Kidney capillary endothelial cell (primary cell): ENCODE measurements at places on chromosomes 12 and 14.
A peak's percentile ranks its signal among the peaks of the same experiment; 100 is the strongest.

DNA sequence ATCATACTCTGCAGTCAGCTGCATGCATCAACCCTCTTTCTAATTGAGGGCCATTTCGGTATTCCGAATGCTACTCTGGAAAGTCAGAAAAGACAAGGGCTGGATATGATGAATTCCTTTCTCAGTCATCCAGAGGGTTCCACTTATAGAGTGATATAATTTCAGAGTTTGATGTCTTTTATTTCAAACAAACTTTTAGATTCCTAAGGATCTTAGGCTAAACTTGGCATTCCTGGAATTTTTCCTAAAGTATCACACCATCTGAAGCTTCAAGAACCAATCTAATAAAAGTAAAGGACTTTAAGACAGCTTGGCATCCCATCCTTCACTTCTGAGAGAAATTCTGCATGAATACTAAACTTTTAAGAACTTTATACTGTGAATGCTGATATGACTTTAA is 69.3 kb upstream of the KCNJ8 start:
- DNase-seq: no peak

DNA sequence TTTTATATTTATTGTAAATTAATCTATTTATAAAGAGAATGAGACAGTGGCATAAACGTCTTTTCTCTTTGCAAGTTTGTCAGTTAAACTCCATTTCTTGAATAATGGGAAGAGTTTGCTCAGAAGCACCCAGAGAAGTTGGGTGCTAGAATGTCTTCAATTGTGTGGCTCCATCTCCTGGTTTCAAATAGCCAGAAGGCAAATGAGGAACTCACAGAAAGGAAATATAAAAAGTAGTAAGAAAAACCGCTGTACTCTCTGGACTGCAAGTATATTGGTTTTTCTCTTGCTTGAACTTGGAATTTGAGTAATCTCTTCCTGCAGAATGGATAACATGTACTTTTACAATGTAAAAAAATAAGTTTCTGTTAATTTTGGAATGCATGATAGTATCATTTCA is 217.5 kb downstream of the DPY19L2 start:
- no peak for DNase-seq

DNA sequence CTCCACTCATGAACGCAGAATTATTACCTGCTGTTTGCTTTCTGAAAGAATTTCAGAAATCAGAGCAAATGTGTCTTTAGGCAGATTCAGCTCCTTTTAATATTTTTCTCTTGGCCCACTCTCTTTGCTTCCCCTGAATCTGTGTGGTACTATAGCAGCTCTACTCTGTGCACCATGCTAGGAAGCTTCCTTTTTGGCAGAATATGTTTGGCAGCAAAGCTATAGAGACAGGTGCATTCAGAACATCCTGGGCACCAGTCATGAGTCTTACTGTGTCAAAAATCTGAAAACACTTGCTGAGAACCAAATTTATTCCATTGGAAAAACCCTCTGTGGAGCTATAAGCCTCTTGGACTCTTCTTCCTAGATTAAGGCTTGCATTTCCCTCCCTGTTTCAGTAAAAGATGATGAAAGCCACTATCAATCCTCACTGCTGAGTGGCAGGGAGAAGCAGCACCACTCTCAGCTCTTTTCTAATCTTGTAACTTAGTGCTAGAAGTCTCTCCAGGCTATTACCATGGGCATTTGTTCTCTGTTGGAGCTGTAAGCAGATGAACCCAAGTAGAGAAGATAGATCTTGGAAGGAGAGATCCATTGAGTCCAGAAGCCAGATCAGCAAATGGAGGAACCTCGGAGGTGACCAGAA is 18.2 kb downstream of the CIPC start:
- DNase-seq: no peak

- peak; percentile 6 for DNase-seq
Observed at GRCh38 chr14:49303946-49304516, 282.1 kb downstream of the RPS29 start.

DNA sequence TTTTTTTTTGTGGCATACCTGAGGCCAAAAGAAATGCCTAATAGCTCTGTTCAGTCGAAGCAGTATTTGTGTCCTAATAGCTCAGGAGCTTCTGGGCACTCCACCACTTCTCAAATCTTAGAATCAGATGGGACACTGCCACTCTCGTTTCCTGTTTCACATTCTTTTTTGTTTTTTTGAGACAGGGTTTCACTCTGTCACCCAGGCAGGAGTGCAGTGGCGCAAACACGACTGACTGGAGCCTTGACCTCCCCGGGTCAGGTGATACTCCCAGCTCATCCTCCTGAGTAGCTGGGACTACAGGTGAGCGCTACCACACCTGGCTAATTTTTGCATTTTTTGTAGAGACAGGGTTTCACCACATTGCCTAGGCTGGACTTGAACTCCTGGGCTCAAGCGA is 52.7 kb downstream of the SPPL3 start:
- DNase-seq: no peak

DNA sequence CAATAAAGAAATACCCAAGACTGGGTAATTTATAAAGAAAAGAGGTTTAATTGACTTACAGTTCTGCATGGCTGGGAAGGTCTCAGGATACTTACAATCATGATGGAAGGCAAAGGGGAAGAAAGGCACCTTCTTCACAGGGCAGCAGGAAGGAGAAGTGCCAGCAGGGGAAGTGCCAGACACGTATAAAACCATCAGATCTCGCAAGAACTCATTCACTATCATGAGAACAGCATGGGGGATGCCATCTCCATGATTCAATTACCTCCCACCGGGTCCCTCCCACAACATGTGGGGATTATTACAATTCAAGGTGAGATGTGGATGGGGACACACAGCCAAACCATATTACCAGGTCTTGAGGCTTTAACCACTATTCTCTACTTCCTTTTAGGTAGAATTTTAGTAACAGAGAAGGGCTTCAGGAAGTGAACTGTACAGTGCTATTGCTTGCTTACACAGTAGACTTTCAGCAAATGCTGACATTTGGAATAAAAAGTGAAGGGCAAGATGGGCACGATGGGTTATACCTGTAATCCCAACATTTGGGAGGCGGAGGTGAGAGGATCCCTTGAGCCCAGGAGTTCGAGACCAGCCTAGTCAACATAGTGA is 40.8 kb upstream of the OR4E1 start:
- no peak for DNase-seq
